Activated CD4-positive, alpha-beta T cell treated with anti-CD3 and anti-CD28 coated beads, Interleukin-2, amount 50 U/mL, for 4 hours (primary cell): ENCODE measurements at places on chromosomes 12 and 14.

DNA sequence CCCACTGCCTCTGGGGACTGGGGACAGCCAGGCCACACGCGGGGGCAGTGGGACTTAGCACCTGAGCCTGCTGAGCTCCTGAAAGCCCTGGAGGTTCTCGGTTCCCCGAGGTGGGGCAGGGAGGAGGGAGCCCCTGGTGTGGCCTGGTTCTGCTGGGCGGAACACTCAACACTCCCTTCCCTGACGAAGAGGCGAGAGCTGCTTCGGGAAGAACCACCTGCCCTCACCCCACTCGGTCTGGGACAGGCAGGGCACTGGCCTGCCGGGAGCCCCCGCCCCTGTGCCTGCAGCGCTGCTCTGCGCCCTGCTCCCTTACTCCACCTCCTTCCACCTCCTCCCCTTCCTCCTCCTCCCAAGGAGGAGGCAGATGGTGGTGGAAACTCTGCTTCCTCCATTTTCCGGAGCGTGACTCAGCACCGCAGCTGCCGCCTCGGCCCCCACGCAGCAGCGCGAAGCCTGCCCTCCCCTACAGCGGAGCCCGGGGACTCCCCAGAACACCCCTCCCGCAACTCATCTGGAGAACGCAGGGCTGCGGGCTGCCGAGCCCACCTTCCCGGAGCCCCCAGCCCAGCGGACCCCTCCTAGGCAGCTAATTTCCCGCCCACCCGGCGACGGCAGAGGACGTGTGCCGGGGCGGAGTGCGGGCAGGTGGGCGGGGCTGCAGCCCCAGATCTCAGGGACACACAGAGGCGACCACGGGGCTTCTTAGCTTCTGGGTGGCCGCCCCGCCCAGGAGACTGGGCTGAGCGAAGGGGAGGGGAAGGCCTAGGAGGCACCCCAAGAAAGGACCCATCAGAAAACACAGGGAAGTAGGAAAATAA is 11.7 kb upstream of the INF2 start:
- peak; percentile 78 for DNase-seq

- DNase-seq: no peak
Measured at GRCh38 chr14:96762650-96763049, 34.5 kb upstream of the VRK1 start.

DNA sequence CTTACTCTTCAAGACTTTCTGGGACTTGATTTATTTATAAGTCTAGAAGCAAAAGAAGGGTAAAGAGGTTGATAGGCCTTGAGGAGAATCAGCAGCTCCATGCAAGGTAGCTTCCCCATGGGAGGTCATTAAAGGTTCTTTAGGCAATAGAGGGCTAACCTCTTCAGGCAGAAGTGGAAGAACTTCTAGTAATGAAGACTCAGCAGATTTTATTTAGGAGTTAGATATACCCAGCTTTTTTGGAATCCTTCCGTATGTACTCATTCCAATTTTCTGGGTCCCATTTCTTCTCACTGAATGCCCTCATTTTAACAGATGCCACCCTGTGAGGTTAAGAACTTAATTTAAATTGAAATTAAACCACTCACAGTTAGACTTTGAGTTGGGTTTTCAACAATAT is 565.6 kb downstream of the LRFN5 start:
- no peak for DNase-seq

- DNase-seq: no peak
Measured at GRCh38 chr12:18139989-18140596, 50.1 kb upstream of the RERGL start.

- no peak for DNase-seq
Measured at GRCh38 chr12:106211973-106212372, 35.8 kb downstream of the CKAP4 start.

DNA sequence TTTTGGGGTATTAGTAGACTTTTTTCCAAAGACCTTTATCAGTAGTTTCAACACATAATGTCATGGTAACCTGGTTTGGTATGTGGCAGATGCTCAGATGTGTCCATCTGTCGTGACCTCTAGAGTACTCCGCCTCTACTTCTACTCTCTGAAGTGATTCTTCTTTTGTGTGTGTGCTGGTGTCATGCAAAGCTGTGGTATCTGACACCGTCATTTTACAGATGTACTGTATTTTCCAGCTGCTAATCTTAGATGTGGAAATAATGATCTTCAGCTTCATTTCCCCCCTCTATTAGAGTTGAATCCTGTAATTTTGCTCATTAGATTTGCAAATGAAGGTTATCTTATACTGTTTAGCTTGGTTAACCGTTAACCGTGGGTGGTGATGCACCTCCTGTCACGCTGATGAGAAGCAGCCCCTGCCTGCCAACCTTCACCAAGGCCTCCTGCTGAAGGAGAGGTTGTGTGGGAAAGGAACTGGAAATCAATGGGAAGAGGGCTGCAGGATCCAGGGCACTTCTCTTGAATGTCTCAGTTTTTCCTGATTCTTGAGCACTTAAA is 222.4 kb upstream of the AMIGO2 start:
- no peak for DNase-seq

- DNase-seq: no peak
Measured at GRCh38 chr12:69910694-69911093, 85.7 kb downstream of the MYRFL start.

- DNase-seq: no peak
Measured at GRCh38 chr12:47650469-47650868, 55.4 kb downstream of the RPAP3 start.

GRCh38 chr12:48032597-48032996 is 28.3 kb upstream of the COL2A1 start:
- DNase-seq: no peak

DNA sequence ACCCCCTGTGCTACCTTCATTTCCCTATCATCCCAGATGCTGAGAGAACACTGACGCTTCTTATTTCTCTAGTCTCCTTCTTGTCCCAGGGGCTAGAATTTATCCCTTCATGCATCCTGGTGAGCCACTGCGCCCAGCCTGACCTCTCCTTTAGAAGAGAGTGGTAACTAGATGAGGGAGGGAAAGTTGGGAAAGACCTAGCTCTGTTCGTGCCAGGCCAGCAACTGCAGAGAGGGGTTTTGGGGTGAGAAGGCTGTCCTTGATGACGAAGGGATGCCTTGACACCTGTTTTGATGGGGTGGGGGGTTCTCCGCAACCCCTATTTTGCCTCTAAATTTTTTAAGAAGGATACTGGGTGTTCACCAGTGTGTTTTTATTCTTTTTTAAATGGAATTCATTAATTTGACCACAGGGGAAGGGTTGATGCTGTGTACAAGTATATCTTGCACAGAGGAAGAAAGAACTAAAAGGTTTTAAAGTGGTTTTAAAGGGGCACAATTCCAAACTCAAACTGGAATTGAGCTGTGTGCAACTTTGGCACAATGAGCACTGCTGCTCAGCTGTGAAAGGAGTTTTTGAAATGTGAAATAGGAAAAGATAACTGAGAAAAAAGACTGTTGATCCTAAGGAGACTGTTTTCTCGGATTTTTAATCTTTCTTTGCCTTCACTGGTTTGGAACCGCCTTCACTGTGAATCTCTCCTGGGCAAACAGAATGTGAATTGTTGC is 7.0 kb upstream of the MMP19 start:
- no peak for DNase-seq

DNA sequence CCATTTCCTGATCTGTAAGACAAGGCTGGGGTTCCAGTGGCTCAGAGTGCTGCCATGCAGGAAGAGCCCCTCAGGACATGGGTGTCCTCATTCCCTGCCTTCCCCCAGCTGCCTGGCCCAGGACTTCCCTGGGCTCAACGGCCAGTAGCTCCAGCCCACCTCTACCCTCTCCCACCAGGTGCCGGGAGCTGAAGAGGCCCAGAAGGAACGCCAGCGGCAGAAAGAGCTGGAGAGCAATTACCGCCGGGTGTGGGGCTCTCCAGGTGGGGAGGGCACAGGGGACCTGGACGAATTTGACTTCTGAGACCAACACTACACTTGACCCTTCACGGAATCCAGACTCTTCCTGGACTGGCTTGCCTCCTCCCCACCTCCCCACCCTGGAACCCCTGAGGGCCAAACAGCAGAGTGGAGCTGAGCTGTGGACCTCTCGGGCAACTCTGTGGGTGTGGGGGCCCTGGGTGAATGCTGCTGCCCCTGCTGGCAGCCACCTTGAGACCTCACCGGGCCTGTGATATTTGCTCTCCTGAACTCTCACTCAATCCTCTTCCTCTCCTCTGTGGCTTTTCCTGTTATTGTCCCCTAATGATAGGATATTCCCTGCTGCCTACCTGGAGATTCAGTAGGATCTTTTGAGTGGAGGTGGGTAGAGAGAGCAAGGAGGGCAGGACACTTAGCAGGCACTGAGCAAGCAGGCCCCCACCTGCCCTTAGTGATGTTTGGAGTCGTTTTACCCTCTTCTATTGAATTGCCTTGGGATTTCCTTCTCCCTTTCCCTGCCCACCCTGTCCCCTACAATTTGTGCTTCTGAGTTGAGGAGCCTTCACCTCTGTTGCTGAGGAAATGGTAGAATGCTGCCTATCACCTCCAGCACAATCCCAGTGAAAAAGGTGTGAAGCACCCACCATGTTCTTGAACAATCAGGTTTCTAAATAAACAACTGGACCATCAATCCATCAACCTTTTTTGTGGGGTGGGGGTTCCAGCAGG is 17.6 kb downstream of the AGAP2 start:
- no peak for DNase-seq

DNA sequence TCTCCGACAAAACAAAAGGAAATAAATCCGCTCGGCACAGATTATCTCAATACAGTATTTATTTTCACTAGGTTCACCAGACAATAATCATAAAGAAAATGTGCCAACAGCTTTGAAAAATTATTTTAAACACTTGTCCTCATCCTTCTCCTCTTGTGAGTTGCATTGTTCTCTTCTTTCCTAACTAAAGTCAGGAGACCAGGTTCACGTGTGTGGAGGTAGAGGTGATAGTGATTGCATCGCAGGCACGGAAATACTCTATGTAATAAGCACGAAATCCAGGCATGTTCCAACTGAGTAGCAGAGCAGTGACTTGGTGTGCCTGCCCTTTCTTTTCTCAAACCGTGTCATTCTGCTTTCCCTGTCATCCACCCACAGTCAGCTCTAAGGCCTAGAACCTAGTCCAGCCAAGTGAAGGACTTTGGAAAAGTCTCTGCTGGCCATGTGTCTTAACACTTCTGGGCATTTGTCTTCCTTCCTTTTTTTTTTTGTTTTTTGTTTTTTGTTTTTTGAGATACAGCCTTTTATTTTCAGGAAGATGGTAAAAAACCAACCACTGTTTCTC is 939 bp upstream of the SEL1L start:
- DNase-seq: no peak

DNA sequence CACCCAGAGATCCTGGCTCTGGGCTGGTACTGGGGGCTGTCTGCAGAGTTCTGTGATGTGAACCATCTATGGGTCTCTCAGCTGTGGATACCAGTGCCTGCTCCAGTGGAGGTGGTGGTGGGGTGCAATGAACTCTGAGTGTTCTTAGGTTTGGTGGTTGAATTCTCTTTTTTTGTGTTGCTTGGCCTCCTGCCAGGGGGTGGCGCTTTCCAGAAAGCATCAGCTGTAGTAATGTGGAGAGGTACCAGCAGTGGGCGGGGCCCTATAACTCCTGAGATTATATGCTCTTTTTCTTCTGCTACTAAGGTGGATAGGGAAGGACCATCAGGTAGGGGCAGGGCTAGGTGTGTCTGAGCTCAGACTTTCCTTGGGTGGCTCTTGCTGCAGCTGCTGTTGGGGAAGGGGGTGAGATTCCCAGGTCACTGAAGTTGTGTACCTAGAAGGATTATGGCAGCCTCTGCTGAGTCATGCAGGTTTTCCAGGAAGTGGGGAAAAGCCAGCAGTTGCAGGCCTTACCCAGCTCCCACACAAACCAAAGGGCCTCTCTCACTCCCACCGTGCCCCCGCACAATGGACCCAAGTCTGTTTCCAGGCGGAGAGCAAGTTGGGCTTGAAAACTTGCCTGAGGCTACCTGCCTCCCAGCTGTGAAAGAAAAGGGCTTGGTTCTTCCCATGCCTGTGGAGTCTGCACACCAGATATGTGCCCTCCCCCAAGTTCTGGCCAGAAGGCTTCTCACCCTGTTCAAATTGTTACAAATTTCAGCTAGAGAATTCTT is 18.6 kb downstream of the CCER1 start:
- DNase-seq: no peak

GRCh38 chr12:30694412-30695198 is 1.1 kb downstream of the IPO8 start:
- no peak for DNase-seq

- DNase-seq: no peak
Measured at GRCh38 chr12:29187756-29188155, 38.7 kb downstream of the FAR2 start.

GRCh38 chr14:75132382-75133086 is 5.7 kb upstream of the NEK9 start:
- no peak for DNase-seq

GRCh38 chr12:13192719-13193118 is 3.8 kb upstream of the EMP1 start:
- DNase-seq: no peak

GRCh38 chr14:25042362-25043299 is 7.3 kb downstream of the STXBP6 start:
- no peak for DNase-seq

GRCh38 chr14:30656190-30656632 is 34.1 kb downstream of the SCFD1 start:
- DNase-seq: peak; percentile 5

DNA sequence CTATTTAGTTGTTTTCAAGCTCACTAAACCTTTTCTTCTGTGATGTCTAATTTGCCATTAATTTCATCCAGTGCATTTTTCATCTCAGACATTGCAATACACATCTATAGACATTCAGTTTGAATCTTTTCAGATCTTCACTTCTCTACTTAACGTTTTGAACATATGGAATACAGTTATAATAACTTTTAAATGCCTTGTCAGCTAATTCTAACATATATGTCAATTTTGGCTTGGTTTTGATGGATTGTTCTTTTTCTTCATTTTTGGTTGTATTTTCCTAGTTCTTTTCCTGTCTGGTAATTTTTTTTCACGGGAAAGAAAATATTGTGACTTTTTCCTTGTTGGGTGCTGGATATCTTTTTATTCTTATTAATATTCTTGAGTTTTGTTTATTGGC is 215.3 kb downstream of the ATP23 start:
- no peak for DNase-seq

DNA sequence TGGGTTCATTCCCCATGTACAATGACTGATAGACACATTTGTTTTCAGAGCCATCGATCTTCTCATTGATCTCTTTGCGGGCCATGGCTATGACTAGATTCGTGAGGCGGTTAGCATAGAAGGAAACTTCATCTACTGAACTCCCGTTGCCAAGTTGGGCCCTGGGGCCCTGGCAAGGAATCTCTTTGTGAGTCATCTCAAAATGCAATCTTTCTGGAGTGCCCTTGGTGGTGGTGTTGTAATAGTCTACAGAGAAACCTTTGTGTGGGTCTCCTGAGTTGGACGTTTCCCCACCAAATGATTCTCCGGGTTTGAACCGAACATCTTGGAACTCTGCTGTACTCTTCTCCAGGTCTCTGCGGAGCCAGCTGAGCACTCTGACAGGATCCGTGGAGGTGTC is 20.4 kb downstream of the AKAP3 start:
- DNase-seq: no peak

- no peak for DNase-seq
Measured at GRCh38 chr12:94769047-94769420, 118.7 kb upstream of the TMCC3 start.
